ENCODE measurements at places on chromosomes 16 and 17. TPM values are rescaled to one million over a fixed set of nuclear protein-coding genes. Genes with fewer than 3 reads are reported as not detected.

The KIF2B gene
- not detected for total RNA-seq

DNA sequence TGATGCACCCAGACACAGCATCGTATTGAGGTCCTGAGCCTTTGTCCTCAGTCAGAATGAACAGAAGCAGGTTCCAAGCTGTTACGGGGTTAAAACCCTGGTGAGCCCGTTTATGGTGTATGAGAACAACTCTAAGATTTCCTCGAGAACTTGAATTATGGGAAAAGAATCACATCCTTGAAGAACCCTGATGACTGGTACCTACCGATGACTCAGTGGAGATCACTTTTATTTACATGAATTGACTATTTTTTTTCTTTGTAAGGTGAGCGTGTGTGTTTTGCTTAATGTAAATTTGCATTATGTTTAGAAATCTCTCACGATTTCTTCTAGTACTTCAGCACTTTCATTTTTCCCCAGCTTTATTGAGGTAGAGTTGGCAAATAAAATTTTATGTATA lies 3.3 kb upstream of the KRTAP4-4 start:
- no peak overlapping the region for H3K4me3 ChIP-seq
- peaks cover 6% of the 10 kb centered on the region for H3K27me3 ChIP-seq
- H3K27ac ChIP-seq, result no peak overlapping the region
- no peaks in the 10 kb centered on the region for H3K36me3 ChIP-seq
- no peak for DNase-seq

The NECAB2 gene
- total RNA-seq, result not detected

- peak overlapping the region; percentile 38 for H3K4me3 ChIP-seq
- peaks cover 14% of the 10 kb centered on the region for H3K36me3 ChIP-seq
- DNase-seq, result no peak
- H3K4me1 ChIP-seq, result peaks cover 66% of the 10 kb centered on the region
- H3K27me3 ChIP-seq, result no peaks in the 10 kb centered on the region
Observed at GRCh38 chr17:46179375-46179999, 13.7 kb downstream of the KANSL1 start.

The DOC2A gene
- total RNA-seq, result not detected

The LRRC37A gene
- 8.0 TPM for total RNA-seq

The DRG2 gene
- 54.5 TPM for total RNA-seq

The CCDC78 gene
- total RNA-seq, result 2.5 TPM

GRCh38 chr17:35817196-35817595 lies 7.9 kb downstream of the TAF15 start:
- no peak overlapping the region for H3K27ac ChIP-seq
- no peak for DNase-seq
- no peaks in the 10 kb centered on the region for H3K27me3 ChIP-seq
- H3K4me1 ChIP-seq, result peaks cover 47% of the 10 kb centered on the region
- peaks cover 52% of the 10 kb centered on the region for H3K36me3 ChIP-seq

GRCh38 chr17:64617125-64617780 lies 44.9 kb downstream of the SMURF2 start:
- no peak overlapping the region for H3K4me3 ChIP-seq
- DNase-seq, result no peak
- no peaks in the 10 kb centered on the region for H3K36me3 ChIP-seq
- H3K27ac ChIP-seq, result no peak overlapping the region
- no peaks in the 10 kb centered on the region for H3K4me1 ChIP-seq

DNA sequence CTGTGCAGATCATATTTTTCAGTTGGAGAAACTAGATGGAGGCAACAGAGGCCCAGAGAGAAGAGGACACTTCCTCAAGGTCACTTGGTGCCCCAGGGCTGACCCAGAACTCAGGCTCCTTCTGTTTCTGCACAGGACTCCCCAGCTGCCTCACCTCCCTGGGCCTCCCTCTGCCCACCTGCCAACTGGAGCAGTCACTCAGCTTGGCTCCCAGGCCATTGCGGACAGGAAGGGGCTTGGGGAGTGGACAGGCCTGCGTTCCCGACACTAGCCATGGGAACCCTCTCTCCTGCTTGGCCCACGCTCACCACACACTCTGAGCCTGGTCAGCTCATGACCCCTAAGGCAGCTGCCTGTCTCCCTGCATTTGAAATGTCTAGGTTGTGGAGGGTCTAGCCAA lies 78.1 kb upstream of the BRD7 start:
- no peaks in the 10 kb centered on the region for H3K4me1 ChIP-seq
- peaks cover 1% of the 10 kb centered on the region for H3K36me3 ChIP-seq
- no peak overlapping the region for H3K4me3 ChIP-seq
- H3K27ac ChIP-seq, result no peak overlapping the region
- H3K27me3 ChIP-seq, result peaks cover 8% of the 10 kb centered on the region

DNA sequence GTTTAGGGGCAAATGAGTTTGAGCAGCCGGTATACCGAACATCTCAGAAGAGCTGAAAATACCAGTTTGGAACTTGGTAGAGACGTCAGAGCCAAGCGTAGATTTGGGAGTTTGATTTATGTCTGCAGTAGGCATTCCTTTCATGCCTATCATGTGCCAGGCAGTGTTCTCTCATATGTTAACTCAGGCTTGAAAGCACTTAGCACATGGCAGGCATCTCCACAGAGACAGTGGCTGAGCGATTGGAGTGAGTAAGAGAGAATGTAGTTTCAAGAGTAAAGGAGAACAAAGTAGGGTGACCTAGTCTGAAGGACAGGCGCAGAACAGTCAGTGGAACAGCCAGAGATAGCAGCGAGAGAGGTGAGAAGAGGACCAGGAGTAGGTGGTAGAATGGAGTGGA lies 207.0 kb downstream of the FTO start:
- no peak overlapping the region for H3K4me3 ChIP-seq
- DNase-seq, result no peak
- no peaks in the 10 kb centered on the region for H3K27me3 ChIP-seq
- H3K36me3 ChIP-seq, result no peaks in the 10 kb centered on the region
- H3K4me1 ChIP-seq, result peaks cover 8% of the 10 kb centered on the region
- no peak overlapping the region for H3K27ac ChIP-seq

The CACNG1 gene
- total RNA-seq, result not detected

DNA sequence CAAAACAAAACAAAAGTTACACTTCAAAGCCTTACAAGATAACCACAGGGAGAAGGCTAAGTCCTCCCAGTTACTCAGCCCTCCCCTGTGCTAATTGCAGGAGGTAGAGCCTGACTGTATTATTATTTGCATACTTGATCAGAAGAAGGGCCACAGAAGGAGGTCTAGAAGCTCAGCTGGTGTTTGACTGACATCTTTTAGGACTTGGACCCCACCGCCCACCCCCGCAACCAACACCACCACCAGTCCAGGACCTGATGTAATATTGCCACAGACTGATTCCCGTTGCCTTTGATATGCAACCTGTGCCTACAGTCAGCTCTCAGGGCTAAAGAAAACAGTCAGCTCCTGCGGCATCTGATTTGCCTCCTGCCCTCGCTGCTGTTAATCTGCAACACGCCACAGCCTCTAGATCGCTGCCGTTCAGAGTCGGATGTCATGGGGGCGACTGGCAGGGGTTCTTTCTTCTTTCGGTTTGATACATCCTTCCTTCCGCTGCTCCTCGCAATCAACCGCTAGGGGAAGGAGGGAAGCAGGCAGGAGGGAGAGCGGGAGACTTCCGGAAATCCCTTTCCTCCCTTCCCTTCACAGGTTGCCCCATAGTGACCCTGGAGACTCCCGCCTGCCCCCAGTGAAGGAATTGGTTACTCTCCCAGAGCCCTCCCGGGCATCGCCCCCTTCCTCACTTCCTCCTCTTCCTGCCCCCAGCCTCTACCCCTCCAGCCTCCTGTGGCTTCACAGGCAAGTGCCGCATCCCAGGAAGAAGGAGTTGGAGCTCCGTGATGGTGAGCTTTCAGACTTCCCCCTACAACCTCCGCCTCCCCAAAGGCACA lies 90.5 kb upstream of the SOX9 start:
- H3K27me3 ChIP-seq, result peaks cover 2% of the 10 kb centered on the region
- H3K27ac ChIP-seq, result no peak overlapping the region
- DNase-seq, result peak; percentile 43
- peak overlapping the region; percentile 26 for H3K4me3 ChIP-seq
- no peaks in the 10 kb centered on the region for H3K36me3 ChIP-seq

The GINS3 gene
- total RNA-seq, result 19.2 TPM

- no peaks in the 10 kb centered on the region for H3K4me1 ChIP-seq
- H3K27ac ChIP-seq, result no peak overlapping the region
- H3K4me3 ChIP-seq, result no peak overlapping the region
- no peak for DNase-seq
Observed at GRCh38 chr17:15404106-15405057, 63.0 kb upstream of the TEKT3 start.

- H3K4me3 ChIP-seq, result no peak overlapping the region
- no peaks in the 10 kb centered on the region for H3K4me1 ChIP-seq
- H3K27ac ChIP-seq, result no peak overlapping the region
- DNase-seq, result no peak
- H3K36me3 ChIP-seq, result no peaks in the 10 kb centered on the region
- H3K27me3 ChIP-seq, result no peaks in the 10 kb centered on the region
Observed at GRCh38 chr16:74094514-74094913, 202.1 kb upstream of the PSMD7 start.

The OR2C1 gene
- total RNA-seq, result not detected

The KRT23 gene
- total RNA-seq, result not detected

GRCh38 chr16:79409978-79410377 lies 190.6 kb downstream of the MAF start:
- peaks cover 5% of the 10 kb centered on the region for H3K4me1 ChIP-seq
- peaks cover 6% of the 10 kb centered on the region for H3K27me3 ChIP-seq
- no peak for DNase-seq
- H3K27ac ChIP-seq, result no peak overlapping the region
- H3K4me3 ChIP-seq, result no peak overlapping the region

- peaks cover 35% of the 10 kb centered on the region for H3K4me1 ChIP-seq
- peaks cover 9% of the 10 kb centered on the region for H3K36me3 ChIP-seq
- H3K27ac ChIP-seq, result no peak overlapping the region
Observed at GRCh38 chr17:57340160-57340981, 84.0 kb downstream of the MSI2 start.

The UTS2R gene
- 0.16 TPM for total RNA-seq

DNA sequence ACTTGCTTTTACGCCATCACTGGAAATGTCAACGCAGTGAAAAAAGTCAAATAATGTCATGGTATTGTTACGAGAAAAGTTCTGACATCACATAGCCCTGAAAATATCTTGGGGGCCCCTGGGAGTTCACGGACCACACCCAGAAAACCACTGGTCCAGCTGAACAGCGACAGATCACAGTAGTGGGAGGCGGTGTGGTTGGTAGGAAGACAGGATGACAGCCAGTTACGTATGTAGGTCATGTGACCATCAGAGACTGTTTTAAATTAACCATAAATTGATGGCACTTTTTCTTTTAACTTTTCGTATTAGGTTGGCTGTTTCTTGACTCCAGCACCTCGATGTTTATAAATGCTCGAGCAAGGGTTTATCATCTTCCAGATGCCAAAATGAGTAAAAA lies 11.9 kb downstream of the ERCC4 start:
- H3K4me1 ChIP-seq, result peaks cover 7% of the 10 kb centered on the region
- no peaks in the 10 kb centered on the region for H3K27me3 ChIP-seq
- H3K4me3 ChIP-seq, result no peak overlapping the region
- no peak overlapping the region for H3K27ac ChIP-seq
- DNase-seq, result no peak

The OR1A1 gene
- total RNA-seq, result not detected

DNA sequence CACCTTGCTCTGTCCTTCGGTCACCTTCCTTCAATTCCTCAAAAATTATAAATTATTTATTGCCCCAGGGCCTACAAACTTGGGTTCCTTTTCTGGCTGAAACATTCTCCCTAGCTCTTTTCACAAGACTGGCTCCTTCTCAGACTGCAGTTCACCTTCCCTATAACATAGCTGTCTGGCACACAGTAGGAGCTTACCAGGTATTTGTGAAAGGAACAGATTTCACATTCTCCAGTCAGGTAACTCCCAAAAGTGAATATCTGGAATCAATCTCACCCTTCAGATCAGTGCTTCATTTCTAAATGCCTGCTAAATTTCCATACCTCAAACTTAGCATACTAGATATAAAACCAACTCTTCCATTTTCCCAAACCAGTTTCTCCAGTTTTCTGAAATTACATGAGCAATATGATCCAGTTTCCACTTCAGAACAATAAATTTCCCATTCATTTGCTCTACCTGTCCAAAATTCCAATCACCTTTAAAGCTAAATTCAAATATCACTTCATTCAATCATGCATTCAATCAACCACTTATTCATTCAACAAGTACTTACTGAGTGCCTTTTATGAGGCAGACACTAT lies 6.1 kb downstream of the RFFL start:
- no peak for DNase-seq
- peaks cover 31% of the 10 kb centered on the region for H3K4me1 ChIP-seq
- peaks cover 52% of the 10 kb centered on the region for H3K36me3 ChIP-seq
- H3K27ac ChIP-seq, result no peak overlapping the region

The NETO2 gene
- total RNA-seq, result 8.6 TPM

- H3K27me3 ChIP-seq, result no peaks in the 10 kb centered on the region
- DNase-seq, result no peak
- no peak overlapping the region for H3K27ac ChIP-seq
- peaks cover 68% of the 10 kb centered on the region for H3K36me3 ChIP-seq
- H3K4me3 ChIP-seq, result no peak overlapping the region
- peaks cover 17% of the 10 kb centered on the region for H3K4me1 ChIP-seq
Observed at GRCh38 chr16:10895053-10895946, 18.3 kb downstream of the CIITA start.

Measured in activated CD8-positive, alpha-beta memory T cell treated with anti-CD3 and anti-CD28 coated beads, Interleukin-2, amount 10 ng/mL, durations not matched to agents 7 days and 5 days (primary cell).